ENCODE measurements at places on chromosomes 2 and 18.

- peak; percentile 89 for DNase-seq
Measured at GRCh38 chr18:57087644-57088376, 59.1 kb upstream of the BOD1L2 start.

- DNase-seq = no peak
Measured at GRCh38 chr18:47287911-47288585, 36.6 kb upstream of the SKOR2 start.

DNA sequence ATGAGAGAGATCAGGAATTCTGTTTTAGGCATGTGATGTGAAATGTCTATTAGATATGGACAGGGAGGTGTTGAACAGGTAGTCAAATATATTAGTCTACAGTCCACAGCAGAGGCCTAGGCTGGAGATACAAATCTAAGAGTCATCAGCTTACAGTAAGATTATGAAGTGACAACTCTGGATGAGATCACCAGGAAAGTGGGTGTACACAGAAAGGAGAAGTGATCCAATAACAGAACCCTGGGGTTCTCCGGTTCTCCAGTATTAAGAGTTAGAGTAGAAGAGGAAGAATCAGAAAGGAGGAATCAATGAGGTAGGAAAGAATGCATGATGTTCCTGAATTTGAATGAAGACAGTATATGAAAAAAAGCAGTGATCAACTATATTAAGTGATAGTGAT is 362.3 kb downstream of the FIGN start:
- DNase-seq = no peak

- DNase-seq = no peak
Measured at GRCh38 chr2:204187229-204188083, 250.9 kb downstream of the ICOS start.

DNA sequence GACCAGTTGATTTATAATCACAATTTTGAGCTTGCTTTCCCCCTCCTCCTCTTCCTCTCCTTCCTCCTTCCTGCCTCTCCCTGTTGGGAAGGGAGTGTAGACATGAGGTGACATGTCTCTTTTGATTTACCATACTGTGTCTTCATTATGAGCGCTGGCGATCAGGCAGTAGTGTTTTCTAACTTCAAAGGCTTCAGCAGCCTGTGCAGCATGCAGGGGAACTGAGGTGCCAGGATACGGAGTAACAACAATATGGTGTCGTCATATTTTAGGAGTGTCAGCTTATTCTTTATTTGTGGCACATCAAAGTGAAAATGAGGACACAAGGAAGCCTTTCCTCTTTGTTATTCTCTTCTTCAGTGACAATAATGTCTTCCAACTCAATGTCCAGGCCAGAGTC is 864.2 kb downstream of the SLC4A3 start:
- DNase-seq = no peak

- no peak for DNase-seq
Measured at GRCh38 chr2:126792186-126792585, 106.5 kb upstream of the TEX51 start.

GRCh38 chr2:149040451-149040850 is 2.0 kb downstream of the LYPD6B start:
- DNase-seq = peak; percentile 86

Measured in mesendoderm (in vitro differentiated cells).